AG10803 (cell line): ENCODE measurements at places on chromosomes 3 and 15.

- peak; percentile 20 for DNase-seq
Observed at GRCh38 chr3:88031642-88032077, 27.1 kb downstream of the CGGBP1 start.

- DNase-seq = no peak
Observed at GRCh38 chr15:91469632-91470567, 369.8 kb downstream of the SV2B start.

DNA sequence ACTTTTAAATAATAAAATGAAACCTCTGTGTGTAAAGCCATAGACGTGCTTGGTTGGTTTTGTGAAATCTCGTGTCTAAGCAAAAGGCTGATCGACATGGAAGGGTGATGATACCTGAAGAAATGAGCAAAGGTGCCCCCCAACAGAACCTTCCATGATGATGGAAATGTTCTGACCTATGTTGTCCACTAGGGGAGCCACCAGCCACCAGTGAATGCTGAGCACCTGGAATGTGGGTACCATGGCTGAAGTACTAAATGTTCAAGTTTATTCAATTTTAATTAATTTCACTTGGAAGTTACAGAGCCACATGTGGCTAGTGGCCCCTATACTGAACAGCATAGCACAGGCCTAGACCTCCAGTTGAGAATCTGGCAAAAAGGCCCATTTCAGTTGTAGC, 158.8 kb downstream of the POLR2M start:
- no peak for DNase-seq

DNA sequence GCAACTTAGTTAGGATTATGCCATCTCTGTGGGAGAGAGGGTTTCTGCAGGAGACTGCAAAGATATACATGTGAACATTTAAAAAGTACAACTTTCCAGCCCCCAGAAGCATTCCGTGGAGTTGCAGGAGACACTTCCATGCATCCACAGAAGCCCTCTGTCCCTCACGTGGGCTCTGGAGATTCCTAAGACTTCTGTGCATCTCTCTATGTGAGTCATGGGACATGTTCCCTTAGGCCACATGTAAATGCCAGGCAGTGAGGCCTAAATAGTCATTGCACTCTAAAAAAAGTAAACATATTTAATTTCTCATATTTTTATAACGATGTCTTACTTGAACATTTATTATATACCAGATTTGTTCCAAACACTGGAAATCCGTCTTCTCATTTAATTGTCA, 126.5 kb upstream of the ROPN1 start:
- peak; percentile 47 for DNase-seq

- peak; percentile 17 for DNase-seq
Observed at GRCh38 chr3:154121701-154122551, 736 bp downstream of the ARHGEF26 start.

GRCh38 chr3:66655044-66655443, 154.2 kb upstream of the LRIG1 start:
- DNase-seq = no peak
